ENCODE measurements at places on chromosomes 16 and 17.
A peak's percentile ranks its signal among the peaks of the same experiment; 100 is the strongest.

DNA sequence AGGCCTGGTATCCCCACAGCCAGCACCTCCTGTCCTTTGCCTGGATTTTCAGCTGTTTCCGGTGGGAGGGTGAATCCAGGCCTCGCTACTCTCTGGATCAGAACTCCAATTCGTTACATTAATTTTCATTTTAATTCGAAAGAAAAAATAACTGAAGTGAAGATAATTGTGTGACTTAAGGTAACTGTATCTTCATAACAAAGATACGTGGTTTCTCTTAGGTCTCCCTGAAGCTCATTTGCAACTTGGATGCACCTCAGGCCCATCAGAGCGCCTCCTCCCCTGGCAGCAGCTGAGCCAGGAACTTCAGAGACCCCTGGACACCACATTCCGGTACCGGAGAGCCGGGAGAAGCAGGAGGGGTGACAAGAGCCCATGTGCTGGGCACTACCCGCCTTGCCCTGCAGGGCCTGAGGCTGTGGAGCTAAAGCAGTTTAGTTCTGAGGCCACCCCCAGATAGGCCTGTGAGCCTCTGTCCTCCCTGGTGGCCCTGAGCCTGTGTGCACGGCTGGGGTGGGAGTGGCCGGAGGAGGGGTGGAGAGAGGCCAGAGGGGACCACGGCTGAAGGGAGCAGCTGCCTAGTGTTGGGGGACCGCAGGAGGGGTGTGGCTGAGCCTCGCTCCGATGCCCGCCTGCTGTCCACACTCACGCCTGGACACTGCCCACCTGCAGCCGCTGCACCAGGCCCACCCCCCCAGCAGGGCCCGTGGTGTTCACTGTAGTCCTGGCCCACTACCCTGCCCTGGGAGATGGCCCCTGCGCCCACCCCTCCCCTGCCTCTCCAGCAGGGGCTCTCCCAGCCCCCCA, 11.4 kb upstream of the DUS1L start:
- DNase-seq, result no peak

- peak; percentile 69 for DNase-seq
Measured at GRCh38 chr16:13866073-13866472, 53.9 kb upstream of the ERCC4 start.

DNA sequence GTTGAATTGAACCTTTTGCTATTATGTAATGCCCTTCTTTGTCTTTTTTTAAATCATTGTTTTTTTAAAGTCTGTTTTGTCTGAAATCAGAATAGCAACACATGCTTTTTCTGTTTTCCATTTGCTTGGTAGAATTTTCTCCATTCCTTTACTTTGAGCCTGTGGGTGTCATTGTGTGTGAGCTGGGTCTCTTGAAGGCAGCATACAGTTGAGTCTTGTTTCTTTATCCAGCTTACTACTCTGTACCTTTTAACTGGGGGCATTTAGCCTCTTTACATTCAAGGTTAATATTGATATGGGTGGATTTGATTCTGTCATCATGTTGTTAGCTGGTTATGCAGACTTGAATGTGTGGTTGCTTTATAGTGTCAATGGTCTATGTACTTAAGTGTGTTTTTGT, 292.0 kb downstream of the MAP2K4 start:
- DNase-seq, result no peak

GRCh38 chr17:19018600-19018950, 14.0 kb upstream of the FAM83G start:
- no peak for DNase-seq

- no peak for DNase-seq
Measured at GRCh38 chr17:28385037-28385400, 13.5 kb downstream of the SARM1 start.

DNA sequence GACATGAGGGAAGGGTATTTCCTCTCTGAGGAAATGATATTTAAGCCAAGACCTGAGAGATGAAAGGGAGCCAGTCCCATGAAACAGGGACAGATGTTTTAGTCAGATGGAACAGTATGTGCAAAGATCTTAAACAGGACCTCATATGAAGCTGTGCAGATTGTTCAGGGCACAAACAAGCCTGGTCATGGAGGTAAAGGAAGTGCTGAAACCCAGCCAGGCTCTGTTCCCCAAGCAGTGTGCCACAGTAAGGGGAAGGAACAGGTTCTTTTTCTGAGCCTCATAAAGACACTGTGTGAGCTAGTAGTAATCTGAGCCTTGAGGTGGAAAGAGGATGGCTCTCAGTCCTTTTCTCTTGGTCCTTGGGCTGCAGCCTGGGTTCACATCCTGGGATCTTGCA, 159.9 kb downstream of the ANKFN1 start:
- DNase-seq, result peak; percentile 61

DNA sequence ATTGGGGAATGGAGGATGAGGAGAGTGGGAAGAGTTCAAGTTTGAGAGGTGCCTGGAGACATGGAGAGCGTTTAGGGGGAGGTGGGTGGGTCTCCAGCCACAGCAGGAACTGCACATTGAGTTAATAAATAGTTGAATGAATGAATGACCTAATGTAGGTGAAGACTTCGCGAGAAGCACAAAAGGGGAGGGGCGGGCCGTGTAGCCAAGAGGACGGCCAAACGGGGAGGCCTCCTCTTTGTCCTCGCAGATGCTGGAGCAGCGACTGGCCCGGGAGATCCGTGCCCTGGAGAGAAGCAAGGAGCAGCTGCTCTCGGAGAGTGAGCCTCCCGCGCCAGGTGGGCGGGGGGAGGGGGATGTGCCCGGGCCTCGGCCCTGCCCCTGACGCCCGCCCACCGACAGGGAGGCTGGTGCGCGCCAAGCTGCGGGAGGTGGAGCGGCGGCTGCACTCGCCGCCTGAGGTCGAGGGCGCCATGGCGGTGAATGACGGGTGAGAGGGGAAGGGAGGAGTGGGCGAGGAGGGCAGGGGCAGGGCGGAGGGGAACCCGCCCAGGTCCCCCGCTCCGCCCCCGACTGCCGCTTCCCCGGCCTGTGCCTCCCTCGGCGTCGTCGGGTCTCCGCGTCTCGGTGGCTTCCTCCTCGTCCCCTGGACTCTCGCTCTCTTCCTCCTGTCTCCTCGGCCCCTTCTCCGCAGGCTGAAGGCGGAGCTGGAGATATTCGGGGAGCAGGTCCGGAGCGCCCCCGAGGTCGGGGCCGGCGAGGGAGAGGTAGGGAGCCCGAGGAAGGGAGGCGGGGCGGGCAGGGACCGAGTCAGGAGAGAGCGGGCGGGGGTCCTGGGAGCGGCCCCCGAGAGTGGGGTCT, 12.9 kb downstream of the SYCE1L start:
- DNase-seq, result peak; percentile 45

- no peak for DNase-seq
Measured at GRCh38 chr16:65655802-65656201, 533.9 kb upstream of the CDH11 start.

DNA sequence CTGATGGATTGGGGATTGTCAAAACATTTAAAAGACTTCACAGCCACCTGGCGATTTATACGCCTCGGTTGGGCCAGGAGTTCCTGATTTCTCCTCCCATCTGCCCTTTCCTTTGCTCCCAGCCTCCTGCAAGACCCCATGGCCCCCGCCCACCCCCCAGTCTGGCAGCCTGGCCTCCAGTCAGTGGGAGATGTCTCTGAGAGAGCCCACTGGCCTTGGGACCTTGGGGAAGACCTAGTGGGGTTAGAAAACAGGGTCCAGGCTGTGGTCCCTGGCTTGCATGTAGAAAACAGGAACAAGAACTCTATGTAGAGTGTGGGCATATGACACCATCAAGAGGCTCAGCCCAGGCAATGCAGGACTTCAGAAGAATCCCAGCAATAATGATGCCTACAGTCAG, 209.4 kb upstream of the C16orf82 start:
- peak; percentile 2 for DNase-seq

DNA sequence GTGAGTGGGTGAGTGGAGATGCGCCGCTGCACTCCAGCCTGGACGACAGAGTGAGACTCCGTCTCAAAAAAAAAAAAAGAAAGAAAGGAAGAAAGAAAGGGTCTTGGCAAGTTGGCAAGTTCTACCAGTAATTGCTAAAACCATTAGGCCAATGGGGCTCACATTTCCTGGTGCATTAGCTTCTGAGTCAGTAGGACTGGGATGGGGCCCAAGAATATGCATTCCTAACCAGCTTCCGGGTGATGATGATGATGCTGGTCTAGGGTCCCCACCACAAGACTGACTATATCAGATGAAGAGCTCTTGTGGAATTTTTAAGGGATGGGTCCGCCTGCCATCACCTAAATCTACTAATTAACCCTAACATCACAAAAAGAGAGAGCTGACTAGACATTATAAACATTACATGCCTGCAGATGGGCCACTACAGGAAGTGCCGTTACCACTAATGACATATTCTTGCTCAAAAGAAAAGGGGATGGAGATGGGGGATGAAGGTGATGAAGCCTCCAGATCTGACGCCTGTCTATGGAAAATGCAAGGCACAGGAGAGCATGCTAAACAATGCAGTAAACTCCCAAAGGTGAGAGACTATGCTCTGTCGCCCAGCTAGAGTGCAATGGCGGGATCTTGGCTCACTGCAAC, 13.1 kb downstream of the MYH11 start:
- DNase-seq, result no peak

GRCh38 chr17:27620721-27621120, 10.3 kb upstream of the LGALS9 start:
- DNase-seq, result no peak

DNA sequence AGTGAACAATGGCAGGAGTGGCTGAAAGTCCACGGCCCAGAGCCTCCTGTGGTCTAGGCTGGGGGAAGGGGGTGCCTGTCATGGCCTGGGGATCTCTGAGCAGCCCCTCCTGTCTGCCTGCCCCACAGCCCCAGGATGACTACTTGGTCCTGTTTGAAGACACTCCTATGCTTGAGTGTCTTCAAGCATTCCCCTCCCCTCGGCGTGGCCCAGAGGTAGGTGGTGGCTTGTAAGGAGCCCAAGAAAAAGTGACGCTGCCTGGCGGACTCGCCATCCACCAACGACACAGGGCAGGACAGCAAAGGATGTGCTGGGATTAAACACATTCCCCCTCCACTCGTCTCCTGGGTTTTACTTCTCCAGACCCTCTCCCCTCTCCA, 5.7 kb downstream of the SULT1A1 start:
- DNase-seq, result no peak

- DNase-seq, result no peak
Measured at GRCh38 chr17:60748204-60748603, 70.6 kb downstream of the BCAS3 start.

- DNase-seq, result peak; percentile 41
Measured at GRCh38 chr17:41329279-41329948, 13.9 kb upstream of the KRTAP17-1 start.

GRCh38 chr17:72790190-72790589, 302.3 kb downstream of the SLC39A11 start:
- DNase-seq, result no peak

- DNase-seq, result no peak
Measured at GRCh38 chr16:48511071-48511540, 98.9 kb downstream of the N4BP1 start.

DNA sequence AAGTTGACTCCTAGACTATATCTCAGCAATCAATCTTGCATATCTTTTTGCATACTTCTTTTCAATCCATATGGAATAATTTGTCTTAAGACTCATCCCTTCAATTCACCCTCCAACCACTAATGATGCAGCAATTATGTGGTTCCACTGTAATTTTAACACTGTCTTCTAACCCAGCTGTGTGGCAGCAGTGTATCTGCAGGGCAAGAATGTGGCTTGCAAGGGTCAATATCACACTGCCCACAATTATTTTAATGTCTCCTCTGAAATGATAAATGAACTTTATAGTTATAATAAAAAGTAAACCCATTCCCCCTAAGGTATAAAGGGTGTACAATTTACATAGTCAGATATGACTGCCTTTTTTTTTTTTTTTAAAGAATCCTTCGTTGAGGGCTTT, 48.6 kb downstream of the FTO start:
- DNase-seq, result no peak

GRCh38 chr16:85506635-85506911, 106.5 kb upstream of the GSE1 start:
- no peak for DNase-seq
